Thyroid gland (tissue), 4 donors: ENCODE measurements at places on chromosomes 13 and 19. TPM values are rescaled to one million over a fixed set of nuclear protein-coding genes. Genes with fewer than 3 reads are reported as not detected.

GRCh38 chr13:37014609-37015008 lies 14.0 kb downstream of the EXOSC8 start:
- DNase-seq, result no peak

Gene LRFN3
- total RNA-seq, result 10.2 TPM

- no peak for DNase-seq
Observed at GRCh38 chr19:43462785-43463380, 2.5 kb downstream of the LYPD3 start.

GRCh38 chr13:26456650-26457049 lies 100.8 kb upstream of the WASF3 start:
- no peak for DNase-seq

DNA sequence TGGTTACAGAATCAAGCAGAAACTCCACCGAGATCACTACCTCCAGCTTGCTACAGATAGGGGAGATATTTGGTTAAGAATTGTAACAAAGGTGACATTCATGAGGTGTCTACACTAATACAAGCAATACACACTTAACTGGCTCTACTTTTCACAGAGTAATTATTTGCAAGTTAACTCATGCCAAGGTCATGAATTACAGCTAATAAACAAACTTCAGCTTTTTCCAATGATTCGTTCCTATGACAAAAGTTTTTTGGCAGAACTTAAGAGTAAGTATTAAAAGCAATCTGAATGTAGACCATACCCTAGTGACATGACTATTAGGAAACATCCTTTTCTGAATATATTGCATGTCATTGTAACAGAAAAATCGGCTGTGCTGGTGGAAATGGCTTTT lies 72.1 kb downstream of the LHFPL6 start:
- DNase-seq, result no peak

DNA sequence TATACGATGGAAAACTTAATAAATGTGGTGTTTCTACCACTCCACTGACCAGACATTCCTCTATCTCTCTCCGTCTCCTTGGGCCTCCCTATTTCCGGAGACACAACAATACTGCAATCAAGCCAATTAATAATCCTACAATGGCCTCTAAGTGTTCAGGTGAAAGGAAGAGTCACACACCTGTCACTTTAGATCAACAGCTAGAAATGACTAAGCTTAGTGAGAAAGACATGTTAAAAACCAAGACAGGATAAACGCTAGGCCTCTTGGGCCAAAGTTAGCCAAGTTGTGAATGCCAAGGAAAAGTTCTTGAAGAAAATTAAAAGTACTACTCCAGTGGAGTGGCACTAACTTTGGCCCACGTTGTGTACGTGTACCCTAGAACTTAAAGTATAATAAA lies 22.5 kb downstream of the ZDHHC20 start:
- no peak for DNase-seq

Gene FFAR1
- total RNA-seq, result not detected

Gene TEX101
- total RNA-seq, result not detected

GRCh38 chr13:98059276-98059675 lies 83.6 kb upstream of the FARP1 start:
- no peak for DNase-seq

Gene OVOL3
- not detected for total RNA-seq

- no peak for DNase-seq
Observed at GRCh38 chr13:32036757-32037156, 5.2 kb downstream of the FRY start.

Gene PRSS57
- total RNA-seq, result not detected

DNA sequence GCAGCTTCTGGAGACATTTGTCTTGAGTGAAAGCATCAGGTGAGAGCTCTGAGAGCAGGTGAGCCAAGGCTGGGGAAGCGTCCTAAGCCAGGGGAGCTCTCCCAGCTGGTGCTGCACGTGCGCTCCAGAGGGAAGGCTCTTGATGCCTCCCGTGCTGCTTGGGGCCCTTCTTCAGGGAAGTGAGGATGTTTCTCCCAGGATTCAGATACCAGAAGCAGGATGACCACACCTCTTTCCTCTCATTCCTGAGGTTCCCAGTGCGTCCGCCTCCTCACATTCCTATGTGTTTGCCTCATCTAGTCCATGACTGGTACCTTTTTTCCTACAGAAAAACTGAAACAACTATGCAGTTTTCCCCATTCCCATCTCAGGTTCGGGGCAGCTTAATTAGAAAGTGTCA lies 231.0 kb upstream of the IRS2 start:
- DNase-seq, result no peak

- DNase-seq, result no peak
Observed at GRCh38 chr19:34475026-34475974, 6.3 kb upstream of the WTIP start.

Gene NOVA2
- 1.9 TPM for total RNA-seq

Gene LILRB2
- 1.5 TPM for total RNA-seq

Gene ELANE
- total RNA-seq, result not detected

DNA sequence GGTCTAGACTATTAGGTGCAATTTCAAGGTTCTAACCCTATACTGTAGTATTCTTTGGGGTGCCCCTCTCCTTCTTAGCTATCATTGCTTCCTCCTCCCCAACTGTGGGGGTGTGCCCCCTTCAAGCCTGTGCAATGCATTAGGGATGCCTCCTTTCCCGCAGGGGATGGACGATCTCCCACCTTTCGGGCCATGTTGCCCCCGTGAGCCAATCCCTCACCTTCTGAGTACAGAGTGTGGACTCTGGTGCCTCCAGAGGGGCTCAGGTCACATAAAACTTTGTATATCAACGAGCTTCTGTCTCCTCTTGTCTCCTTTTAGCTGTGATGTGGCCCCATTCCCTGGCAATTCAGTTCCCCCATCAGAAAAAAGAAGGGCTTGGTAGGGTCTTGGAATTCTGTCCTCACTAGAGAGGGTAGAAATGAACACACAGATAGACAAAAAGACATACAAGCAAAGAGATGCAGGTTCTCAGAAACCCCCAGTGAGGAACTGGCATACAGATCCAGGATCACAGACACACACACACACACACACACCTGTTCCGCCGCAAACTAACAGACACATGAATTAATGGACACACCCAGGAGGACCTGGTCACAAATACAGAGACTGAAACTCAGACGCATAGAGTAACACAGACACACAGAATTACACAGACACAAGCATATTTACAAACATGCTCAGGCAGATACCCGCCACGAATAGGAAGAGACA lies 2.5 kb upstream of the HNRNPUL1 start:
- peak; percentile 10 for DNase-seq

- DNase-seq, result peak; percentile 19
Observed at GRCh38 chr13:49791315-49791710, 1.2 kb downstream of the KPNA3 start.

DNA sequence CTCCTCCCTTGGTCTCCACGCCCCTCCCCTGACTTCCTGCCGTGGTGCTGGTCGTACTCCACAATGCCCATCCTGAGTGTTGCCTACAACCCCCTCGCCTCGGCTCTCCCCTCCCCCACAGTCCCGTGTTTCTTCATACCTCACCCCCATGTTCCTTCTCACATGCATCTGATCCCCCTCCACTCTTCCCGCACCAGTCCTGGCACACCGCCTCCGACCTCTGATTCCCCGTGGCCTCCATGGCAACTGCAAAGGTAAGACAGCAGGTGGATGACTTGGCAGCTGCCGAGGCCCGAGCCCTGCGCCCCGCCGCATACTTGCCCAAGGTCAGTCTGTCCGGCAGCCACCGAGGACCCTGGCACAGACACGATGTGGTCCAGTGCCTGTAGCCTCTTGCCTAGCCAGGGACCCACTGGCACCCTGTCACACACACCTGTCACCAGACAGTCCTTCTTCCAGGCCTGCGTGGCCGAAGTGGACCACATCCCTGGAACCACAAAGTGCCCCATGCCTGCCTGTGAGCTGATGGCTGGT lies 16.1 kb upstream of the SDHAF1 start:
- DNase-seq, result no peak

DNA sequence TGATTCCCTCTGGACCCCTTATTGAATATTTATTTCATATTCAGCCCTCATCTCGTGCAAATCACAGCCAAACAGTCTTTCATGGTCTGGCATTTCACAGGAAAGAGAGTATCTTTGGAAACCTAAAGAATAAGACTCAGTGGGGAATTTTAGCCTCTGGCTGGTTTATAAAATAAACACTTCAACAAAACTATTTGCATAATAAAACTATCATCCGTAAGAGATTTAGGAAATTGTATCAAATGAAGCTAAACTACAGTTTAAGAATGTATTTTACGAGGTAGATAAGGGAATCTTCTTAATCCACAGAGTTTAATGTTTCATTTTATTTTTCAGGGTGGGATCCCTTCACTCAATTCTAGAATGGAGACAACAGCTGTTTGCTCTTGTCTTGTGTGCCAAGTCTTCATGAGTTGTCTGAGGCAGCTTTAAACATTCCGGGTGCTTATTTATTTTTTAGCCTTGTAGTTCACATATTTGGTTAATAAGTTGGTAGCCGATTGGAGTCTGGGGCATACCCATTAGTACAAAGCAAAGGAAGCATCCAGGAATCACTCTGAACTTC lies 634.4 kb upstream of the KLF12 start:
- DNase-seq, result no peak

Gene ZNF841
- total RNA-seq, result 23.9 TPM

- DNase-seq, result no peak
Observed at GRCh38 chr19:6533746-6534418, 3.1 kb downstream of the TNFSF9 start.

DNA sequence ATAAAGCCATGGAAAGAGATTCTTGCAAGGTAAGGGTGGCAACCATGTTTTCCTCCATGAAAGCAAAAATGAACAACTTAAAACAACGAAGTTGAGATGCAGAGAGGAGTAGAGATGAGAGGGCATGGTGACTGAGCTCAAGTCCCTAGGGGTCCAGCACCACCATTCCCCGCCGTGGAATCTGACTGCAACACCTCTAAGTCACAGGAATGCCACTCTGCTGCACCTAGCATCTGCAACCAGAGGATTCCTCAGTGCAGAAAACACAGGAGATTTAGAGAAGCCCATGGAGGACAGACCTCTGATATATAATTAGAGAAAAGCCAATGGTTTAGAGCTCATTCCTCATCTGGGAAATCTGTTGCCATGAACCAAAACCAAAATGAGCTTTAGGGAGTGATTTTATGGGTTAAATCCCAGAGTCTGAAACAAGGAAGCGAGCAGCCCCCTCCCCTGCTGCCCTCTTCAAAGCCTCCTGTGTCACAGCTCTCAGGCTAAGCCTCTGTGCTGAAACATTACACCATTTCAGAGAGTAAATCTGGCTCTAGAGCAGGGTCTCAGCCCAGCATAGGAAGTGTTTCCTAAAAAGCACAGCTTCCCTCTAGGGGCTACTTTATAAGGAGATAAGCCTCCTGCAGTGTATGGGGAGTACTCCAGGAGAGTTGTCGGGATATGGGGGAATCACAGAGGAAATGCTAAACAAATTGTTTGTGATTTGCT lies 1043.6 kb downstream of the UQCRFS1 start:
- no peak for DNase-seq

Gene ZNF738
- 8.2 TPM for total RNA-seq

Gene FAM98C
- total RNA-seq, result 23.4 TPM

- no peak for DNase-seq
Observed at GRCh38 chr19:48484931-48485612, 15.9 kb downstream of the CYTH2 start.

Gene MYO1F
- total RNA-seq, result 5.2 TPM

- no peak for DNase-seq
Observed at GRCh38 chr19:29897466-29897865, 44.6 kb upstream of the URI1 start.

Gene ZNF226
- 50.0 TPM for total RNA-seq

Gene CEACAM1
- total RNA-seq, result 2.1 TPM

Gene CBLC
- 5.6 TPM for total RNA-seq

Gene PDE4C
- total RNA-seq, result 0.92 TPM

Gene MRPL4
- 69.8 TPM for total RNA-seq

- DNase-seq, result no peak
Observed at GRCh38 chr19:29193155-29193554, 19.8 kb downstream of the UQCRFS1 start.

- no peak for DNase-seq
Observed at GRCh38 chr13:73865027-73865426, 269.2 kb downstream of the KLF12 start.

- no peak for DNase-seq
Observed at GRCh38 chr13:90746230-90746629, 601.3 kb upstream of the MIR17HG start.

DNA sequence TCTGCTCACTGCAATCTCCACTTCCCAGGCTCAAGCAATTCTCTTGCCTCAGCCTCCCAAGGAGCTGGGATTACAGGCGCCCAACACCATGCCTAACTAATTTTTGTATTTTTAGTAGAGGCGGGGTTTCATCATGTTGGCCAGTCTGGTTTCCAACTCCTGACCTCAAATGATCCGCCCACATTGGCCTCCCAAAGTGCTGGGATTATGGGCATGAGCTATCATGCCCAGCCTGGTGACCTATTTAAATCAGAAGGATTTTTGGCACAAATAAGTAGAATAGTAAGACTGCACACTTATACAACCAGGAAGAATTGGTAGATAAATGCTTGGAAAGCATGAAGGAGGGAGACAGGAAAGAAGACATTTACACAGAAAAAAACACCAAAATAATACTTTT lies 53.4 kb upstream of the AKAP11 start:
- DNase-seq, result no peak

Gene ZNF665
- total RNA-seq, result 6.9 TPM
